ENCODE measurements at places on chromosomes 1 and 21.

DNA sequence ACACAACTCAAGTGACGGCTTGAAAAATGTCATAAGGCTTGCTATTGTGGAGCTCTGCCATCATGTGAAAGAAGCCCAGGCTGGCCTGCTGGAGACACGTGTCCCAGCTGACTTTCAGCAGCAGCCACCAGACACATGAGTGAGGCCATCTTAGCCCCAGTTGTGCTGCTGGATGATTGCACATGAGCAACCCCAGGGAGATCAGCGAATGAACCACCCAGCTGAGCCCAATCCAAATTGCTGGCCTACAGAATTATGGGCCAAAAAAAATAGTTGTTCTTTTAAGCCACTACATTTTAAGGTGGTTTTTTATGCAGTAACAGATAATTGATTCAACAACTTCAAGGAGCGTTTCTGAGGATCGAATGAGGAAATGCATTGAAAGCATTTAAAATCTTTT lies 17.5 kb upstream of the CDA start:
- DNase-seq, result no peak

GRCh38 chr1:156123356-156124196 lies 9.1 kb downstream of the LMNA start:
- peak; percentile 83 for DNase-seq

DNA sequence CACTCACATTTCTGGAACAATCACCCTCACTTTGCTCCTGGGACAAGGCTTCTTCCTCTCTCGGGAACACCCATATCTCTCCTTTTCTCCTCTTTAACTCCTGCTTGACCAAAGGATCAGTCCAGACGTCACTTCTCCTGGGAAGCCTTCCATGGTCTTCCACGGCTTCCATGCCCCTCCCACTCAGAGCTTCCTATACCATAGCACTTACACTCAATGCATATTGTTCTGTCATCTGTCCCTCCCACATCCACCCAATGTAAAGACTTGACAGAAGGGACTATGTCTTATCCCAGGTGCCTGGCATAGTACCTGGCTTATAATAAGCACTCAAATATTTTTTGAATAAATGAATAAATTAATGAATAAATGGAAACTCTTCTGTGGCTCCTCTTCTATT lies 28.2 kb downstream of the CD34 start:
- DNase-seq, result no peak

GRCh38 chr1:42680921-42681683 lies 1.1 kb upstream of the YBX1 start:
- DNase-seq, result peak; percentile 37

- no peak for DNase-seq
Observed at GRCh38 chr1:94539496-94539895, 2.1 kb downstream of the F3 start.

DNA sequence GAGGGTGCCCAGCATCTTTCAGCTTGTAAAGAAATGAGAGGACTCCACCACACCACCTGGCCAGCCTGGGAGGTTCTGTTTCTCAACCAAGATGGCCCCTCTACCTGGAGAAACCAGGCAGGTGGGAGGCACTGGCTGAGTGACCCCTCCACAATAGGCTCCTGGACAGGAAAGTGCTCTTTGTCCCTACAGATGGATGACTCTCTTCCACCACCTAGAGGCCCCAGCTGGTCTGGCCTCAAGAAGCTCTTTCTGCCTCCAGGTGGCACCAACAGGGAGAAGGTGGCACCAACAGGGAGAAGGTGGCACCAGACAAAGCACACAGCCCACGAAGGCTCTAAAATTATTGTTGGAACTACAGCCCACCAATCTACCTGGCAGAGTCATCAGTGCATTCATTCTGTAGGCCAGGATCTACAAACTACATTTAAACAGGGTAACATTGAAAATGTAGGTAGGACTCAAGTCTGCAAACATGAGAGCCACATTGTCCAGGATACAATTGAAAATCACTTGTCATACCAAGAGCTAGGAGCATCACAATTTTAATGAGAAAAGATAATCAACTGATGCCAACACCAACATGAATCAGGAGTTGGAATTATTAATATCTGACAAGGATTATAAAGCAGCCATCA lies 14.4 kb downstream of the TMPRSS3 start:
- DNase-seq, result peak; percentile 74

DNA sequence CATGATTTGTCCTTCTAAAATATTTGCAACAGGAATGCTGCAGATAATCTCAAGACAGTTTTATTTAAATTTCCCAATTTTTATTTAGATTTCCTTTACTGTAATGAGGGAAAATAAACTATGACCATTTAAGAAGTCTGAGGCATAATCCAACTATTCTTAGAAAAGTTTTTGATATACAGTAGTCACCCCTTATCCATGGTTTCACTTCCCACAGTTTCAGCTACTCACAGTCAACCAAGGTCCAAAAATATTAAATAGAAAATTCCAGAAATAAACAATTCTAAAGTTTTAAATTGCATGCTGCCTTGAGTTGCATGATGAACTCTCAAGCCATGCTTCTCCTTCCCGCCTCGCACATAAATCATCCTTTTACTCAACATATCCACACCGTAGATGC lies 33.3 kb downstream of the TOR3A start:
- no peak for DNase-seq

DNA sequence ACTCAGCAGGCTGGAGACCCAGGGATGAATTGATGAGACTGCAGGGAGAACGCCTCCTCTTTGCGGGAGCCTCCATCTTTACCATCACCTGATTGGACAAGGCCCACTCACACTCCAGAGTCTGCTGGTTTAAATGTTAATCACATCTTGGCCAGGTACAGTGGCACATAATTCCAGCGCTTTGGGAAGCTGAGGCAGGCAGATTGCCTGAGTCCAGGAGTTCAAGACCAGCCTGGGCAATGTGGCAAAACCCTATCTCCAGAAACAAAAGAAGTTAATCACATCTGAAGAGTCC lies 121.8 kb upstream of the C1orf174 start:
- DNase-seq, result no peak

GRCh38 chr1:21239221-21239620 lies 51.0 kb downstream of the ECE1 start:
- no peak for DNase-seq

- no peak for DNase-seq
Observed at GRCh38 chr1:12296623-12297022, 66.8 kb downstream of the VPS13D start.

- no peak for DNase-seq
Observed at GRCh38 chr1:161096015-161096414, 2.1 kb upstream of the KLHDC9 start.

DNA sequence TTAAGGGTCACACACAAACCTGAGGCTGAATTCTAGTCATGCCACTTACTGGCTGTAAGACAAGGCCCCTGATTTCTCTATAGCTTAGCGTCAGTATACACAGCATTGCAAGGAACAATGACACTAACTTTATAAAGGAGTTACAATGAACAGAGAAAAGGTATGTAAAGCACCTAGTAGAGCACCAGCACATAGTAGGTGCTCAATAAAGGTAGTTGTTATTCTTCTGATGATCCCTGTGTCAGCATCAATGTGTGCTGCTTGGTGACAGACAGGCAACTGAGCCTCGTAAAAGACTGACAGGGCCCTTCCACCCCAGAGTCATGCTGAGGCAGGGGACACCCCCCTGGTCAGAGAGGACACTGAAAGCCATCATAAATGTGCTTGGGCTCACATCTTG lies 43.2 kb downstream of the GRHL3 start:
- no peak for DNase-seq

- no peak for DNase-seq
Observed at GRCh38 chr1:100362821-100363466, 10.6 kb downstream of the CDC14A start.

GRCh38 chr1:44798481-44799365 lies 1.5 kb upstream of the PLK3 start:
- DNase-seq, result no peak

- no peak for DNase-seq
Observed at GRCh38 chr1:46772571-46772970, 26.3 kb upstream of the CYP4B1 start.

- no peak for DNase-seq
Observed at GRCh38 chr1:201424146-201424545, 2.6 kb upstream of the TNNI1 start.

DNA sequence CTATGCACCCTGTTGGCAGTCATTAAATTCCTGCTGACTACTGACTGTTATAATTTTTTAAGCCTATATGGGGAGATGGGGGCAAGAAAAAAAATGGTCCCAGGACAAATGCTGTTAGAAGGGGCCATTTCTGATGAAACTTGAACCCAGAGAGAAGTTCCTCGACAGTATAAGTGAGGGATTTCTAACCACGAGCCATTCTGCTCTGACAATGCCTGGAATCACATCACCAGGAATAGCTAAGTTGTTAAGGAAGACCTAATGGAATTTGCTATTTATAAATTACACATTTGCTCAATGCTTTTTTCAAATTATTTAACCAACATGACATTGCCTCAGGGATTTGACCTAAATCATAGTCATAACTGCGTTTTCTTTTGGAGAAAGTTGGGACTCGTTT lies 55.2 kb downstream of the LHX9 start:
- no peak for DNase-seq

- DNase-seq, result no peak
Observed at GRCh38 chr1:212152308-212152693, 116.8 kb downstream of the DTL start.

GRCh38 chr1:166088572-166088955 lies 78.2 kb downstream of the FAM78B start:
- no peak for DNase-seq

- no peak for DNase-seq
Observed at GRCh38 chr1:18931730-18932129, 24.7 kb downstream of the IFFO2 start.

- no peak for DNase-seq
Observed at GRCh38 chr1:22314706-22315105, 136.9 kb upstream of the ZBTB40 start.

GRCh38 chr1:221478050-221478949 lies 263.6 kb downstream of the DUSP10 start:
- DNase-seq, result peak; percentile 40

- no peak for DNase-seq
Observed at GRCh38 chr1:178694923-178695525, 30.0 kb upstream of the RALGPS2 start.

GRCh38 chr1:192270398-192270797 lies 46.4 kb upstream of the RGS21 start:
- DNase-seq, result no peak

GRCh38 chr1:59917026-59917784 lies 9.4 kb downstream of the CYP2J2 start:
- no peak for DNase-seq

DNA sequence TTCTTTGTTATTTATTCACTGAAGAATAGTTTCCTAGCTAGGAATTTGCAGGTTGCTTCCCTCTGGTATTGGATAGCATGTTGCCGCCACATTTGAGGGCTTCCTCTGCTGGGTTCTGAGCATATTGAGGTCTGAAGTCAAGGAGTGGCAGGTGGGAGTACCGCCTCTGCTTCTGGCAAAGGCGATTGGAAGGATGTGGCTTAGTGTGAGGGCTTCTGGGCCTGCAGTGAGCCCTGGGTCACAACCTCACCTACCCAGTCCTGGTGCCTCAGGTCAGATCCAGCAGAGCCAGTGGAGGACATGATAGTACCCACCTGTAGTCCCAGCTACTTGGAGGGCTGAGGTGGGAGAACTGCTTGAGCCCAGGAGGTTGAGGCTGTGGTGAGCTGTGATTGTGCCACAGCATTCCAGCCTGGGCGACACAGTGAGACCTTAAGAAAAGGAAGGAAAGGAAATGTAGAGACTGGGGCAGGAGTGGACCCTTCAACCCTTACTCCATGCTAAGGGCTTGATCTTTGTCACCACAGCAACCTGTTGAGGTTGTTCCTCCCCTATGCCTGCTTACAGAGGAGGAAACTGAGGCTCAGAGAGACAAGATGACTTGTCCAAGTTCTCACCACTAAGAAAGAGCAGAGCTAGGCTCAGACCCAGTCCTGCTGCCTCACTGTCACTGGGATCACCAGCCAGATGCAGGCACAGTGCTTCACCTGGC lies 22.8 kb downstream of the A3GALT2 start:
- no peak for DNase-seq

DNA sequence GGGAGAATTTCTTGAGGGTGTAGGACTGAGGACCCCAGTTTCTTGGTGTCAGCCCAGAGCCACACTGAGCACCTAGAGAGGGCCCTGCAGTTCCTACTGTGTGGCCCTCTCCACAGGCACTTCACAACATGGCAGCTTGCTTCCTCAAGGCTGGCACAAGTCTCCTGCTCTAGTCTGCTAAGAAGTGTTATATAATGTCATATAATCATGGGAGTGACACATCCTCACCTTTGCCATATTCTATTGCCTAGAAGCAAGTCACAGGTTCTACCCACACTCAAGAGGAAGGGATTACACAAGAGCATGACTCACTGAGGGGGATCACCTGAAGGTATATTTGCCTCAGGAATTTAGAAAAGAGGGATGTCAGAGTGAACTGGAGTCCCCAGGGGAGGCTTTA lies 5.5 kb upstream of the SNX27 start:
- no peak for DNase-seq

DNA sequence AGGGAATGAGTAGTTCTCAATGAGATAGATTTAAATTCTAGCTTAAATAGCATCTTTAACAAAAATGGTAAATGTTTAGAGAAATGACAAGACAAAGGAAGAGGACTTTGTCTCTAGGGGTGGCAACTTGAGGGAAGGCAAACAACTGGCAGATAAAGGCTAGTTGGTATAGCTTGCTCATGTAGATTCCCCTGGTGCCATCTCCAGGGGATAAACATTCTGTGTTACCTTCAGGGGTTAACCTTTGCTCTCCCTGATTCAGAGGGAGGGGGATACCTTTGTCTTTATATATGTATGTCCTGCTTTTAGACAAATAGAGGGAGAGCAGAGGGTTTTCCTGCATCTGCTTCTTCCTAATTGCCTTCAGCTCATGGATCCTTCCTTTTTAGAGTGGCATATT lies 153.7 kb upstream of the L1TD1 start:
- no peak for DNase-seq

DNA sequence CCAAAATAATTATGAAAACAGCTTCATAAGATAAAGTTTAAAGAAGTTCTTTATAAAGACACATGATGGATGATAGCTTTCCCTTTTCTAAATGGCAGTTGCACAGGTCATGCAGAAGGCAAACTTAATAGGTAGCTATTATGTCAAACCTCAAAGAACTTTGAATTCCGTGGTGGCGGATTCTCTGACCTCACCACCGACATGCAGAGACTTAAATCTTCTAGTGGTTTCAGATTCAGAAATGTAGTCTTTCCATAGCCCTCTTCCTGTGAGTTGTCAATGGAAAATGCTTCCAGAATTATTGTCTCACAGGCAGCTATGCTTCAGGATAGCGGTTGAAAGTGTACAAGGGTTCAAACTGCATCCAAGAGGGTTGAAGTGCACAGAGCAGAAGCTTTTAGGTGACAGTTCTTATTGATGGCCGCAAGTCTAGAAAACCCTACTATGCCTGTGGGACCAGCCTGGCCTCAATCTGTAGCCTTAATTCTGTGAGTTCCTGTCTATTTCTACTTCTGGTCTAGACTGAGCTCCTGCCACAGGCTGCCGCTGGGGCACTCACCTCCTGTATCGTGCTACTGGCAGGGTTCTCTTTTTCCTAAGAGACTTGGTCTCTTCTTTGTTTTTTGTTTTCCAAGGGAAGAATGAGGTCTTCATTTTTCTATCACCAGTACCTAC lies 117.0 kb upstream of the ERRFI1 start:
- DNase-seq, result no peak

- no peak for DNase-seq
Observed at GRCh38 chr21:29250636-29251035, 48.1 kb upstream of the BACH1 start.

- peak; percentile 93 for DNase-seq
Observed at GRCh38 chr1:228275430-228276173, 67.8 kb downstream of the OBSCN start.
